DND-41 (cell line): ENCODE measurements at places on chromosomes 3 and 15.

DNA sequence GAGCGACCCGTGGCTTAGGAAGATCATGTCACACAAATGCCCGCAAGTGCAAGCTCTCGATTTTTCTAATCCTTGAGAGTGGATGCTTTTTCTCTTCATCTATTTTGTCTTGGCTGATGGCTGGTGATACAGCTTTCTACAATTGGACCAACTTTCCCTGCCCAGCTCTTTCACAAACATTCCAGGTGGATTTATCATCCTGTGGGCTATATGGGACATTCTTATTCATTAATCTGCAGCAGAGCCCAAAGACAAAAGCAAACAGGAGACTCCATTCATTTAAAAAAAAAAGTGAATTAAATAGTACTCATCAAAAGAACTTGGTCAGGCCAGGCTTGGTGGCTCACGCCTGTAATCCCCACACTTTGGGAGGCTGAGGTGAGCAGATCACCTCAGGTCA, 14.2 kb upstream of the TSEN2 start:
- H3K36me3 ChIP-seq, result no peaks in the 10 kb centered on the region
- peaks cover 35% of the 10 kb centered on the region for H3K4me1 ChIP-seq
- H3K27me3 ChIP-seq, result no peaks in the 10 kb centered on the region

GRCh38 chr3:192253138-192253887, 474.0 kb downstream of the FGF12 start:
- no peak for DNase-seq
- H3K36me3 ChIP-seq, result no peaks in the 10 kb centered on the region
- no peak overlapping the region for H3K27ac ChIP-seq
- H3K27me3 ChIP-seq, result no peaks in the 10 kb centered on the region
- no peak overlapping the region for H3K4me3 ChIP-seq

DNA sequence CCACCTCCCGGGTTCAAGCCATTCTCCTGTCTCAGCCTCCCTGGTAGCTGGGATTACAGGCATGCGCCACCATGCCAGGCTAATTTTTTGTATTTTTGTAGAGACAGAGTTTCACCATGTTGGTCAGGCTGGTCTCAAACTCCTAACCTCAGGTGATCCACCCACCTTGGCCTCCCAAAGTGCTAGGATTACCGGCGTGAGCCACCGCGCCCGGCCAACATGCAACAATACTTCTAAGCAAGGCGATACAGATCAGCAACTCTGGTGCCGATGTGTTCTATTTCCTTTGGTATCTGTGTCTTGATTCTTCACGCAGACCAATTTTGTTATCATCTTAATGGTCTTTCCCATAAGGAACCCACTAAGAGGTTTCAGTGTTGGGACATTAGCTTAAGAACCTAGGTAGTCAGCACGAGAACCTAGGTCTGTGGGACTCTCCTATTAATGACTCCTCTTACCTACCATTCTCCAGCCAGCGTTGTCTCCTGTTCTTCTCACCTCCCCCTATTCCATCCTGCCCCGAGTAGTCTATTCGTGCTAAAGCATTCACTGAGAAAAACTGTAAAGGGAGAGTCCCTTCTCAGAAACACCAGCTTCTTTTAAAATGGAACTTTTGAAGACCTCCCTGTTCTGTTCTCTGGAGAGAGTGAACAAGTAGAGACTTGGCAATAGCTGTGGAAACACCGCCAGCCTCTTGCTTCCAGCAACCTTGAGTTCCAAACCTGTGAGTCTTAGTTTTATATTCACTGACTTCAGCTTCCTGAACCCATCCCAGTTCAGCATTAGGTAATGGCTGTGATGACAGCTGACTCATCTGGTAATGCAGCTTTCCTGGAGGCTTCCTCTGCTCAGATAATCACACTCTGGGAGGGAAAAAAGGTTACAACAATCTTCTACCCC, 61.2 kb downstream of the TSC22D2 start:
- no peak for DNase-seq
- no peak overlapping the region for H3K4me3 ChIP-seq
- H3K4me1 ChIP-seq, result no peaks in the 10 kb centered on the region
- no peaks in the 10 kb centered on the region for H3K27me3 ChIP-seq

- no peak for DNase-seq
- no peak overlapping the region for H3K27ac ChIP-seq
- no peaks in the 10 kb centered on the region for H3K27me3 ChIP-seq
- no peak overlapping the region for H3K4me3 ChIP-seq
Observed at GRCh38 chr3:154285221-154285620, 39.1 kb downstream of the DHX36 start.
